ENCODE measurements at places on chromosomes 1 and 21.

DNA sequence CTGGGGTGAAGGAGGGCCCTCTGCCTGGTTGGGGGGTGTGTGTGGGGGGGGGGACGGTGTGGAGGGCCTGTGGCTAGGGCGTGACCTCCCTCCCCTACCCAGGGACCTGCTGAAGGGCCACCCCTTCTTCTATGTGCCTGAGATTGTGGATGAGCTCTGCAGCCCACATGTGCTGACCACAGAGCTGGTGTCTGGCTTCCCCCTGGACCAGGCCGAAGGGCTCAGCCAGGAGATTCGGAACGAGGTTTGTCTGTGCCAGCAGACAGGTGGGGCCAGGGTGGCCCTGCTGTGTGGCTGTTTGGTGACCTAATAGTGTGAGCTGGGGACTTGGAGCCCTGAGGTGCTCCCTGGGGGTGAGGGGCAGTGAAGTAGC is 43.9 kb downstream of the COQ8A start:
- DNase-seq = no peak

DNA sequence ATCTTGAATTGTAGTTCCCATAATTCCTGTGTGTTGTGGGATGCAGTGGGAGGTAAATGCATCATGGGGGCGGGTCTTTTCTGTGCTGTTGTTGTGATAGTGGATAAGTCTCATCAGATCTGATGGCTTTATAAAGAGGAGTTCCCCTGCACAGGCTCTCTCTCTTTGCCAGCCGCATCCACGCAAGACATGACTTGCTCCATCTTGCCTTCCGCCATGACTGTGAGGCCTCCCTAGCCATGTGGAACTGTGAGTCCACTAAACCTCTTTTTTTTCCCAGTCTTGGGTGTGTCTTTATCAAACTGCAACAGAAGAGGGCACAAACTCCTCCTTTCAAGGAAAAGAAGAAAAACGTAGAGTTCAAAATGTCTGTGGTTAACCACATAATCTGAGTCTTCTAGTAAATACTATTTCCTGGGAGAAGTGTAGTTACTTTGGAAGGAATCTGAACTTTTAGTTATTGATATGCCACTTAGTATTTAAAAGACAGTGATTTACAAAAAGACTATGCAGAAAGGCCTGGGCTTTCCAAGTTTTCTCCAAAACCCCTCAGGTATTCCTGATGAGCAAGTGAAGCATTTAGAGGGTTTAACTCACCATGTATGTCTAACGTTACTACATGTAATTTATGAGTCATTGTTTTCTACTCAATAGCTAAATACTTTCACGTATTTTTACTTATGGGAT is 10.0 kb downstream of the ADAMTS1 start:
- peak; percentile 85 for DNase-seq

- DNase-seq = no peak
These were observed 32.6 kb downstream of the B3GALT5 start for GRCh38 chr21:39645331-39645730.

DNA sequence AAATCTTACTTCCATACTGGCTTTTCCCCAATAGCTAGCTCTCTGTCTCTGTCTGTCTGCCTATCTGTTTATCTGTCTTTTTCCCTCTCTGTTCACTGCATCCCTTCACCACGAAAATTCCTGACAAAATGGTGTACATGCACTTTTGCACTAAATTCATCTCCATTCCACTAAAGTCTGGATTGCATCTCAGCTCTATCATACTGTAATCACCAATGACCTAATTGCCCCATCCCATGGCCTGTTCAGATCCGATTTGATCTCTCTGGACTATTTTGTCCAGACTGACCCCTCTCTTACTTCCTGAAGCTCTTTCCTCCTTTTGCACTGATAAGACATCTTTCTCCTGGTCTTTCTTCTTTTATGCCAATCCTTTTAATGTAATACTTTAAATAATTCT is 112.5 kb upstream of the USH2A start:
- DNase-seq = no peak

GRCh38 chr1:2279210-2279639 is 51.1 kb downstream of the SKI start:
- peak; percentile 100 for DNase-seq

- DNase-seq = no peak
These were observed 325.3 kb downstream of the PTBP2 start for GRCh38 chr1:97046765-97047420.

- DNase-seq = no peak
These were observed 1512.2 kb downstream of the KCNT2 start for GRCh38 chr1:195096051-195096521.

DNA sequence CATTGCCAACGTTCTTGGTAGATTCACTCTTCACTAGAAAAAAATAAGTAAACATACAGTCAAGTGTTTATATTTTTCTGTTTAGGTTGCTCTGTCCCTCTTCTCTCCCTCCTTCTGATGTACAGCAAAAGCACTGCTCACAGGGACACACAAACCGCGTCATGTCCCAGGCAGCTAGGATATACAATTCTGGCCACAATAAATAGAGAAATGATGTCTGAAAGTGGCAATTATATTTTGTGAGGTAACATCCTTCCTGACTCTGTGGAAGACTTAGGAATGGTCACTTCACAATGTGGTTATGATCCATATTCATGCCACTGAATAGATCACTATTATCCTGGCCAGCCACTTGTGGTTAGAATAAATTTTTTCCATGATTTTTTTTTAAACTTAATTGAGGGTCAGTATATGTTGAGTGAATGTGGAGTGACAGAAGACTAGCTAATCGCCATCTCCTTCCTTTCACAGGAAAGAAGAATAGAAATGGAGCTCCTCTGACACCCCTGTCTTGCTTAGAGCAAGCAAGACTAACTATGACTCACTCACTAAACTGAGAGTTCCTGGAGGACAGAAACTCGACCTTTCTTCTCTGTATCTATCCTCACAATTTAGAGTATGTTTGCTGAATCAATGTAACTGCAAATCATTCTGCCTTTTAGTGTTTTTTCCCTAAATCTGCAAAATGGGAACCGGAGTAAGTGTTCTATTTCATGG is 54.0 kb downstream of the ZNHIT6 start:
- peak; percentile 52 for DNase-seq

GRCh38 chr1:209104646-209105045 is 478.9 kb upstream of the CAMK1G start:
- DNase-seq = no peak

GRCh38 chr1:90798344-90798743 is 81.2 kb upstream of the BARHL2 start:
- DNase-seq = no peak

GRCh38 chr1:59156051-59156450 is 140.8 kb upstream of the FGGY start:
- no peak for DNase-seq

DNA sequence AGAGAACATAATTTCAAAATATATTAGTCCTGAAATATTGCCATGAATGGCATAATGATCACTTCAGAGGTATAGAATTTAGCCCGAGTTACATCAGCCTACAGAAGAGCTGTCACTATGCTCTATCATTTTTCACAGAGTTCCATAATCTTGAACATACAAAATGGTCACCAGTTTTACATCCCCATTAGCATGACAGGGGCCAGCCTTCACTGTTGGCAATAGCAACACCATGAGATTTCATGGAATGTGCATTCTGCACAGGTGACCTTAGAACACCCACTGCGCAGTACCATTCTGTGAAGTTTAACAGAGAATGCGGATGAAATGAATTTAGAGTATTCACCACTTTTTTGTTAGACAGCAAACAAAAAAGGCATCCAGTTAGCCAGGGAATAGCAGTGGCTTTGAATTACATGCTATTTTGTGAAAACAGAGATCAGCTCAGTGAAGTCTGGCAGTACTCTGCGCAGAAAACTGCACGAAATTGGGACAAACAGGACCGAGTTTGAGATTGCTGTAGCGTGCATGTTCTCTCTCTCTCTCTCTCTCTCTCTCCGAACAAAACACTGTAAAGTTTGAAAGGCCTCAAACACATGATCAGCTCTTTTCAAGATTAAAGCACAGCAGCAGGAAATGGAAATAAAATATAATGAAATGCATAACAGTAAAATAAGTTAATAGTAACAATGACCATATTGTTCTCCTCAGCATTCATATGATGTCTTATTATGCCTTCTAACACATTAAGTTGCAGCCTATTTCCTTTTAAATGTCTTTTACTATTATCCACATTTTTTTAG is 349.3 kb downstream of the USH2A start:
- DNase-seq = no peak

DNA sequence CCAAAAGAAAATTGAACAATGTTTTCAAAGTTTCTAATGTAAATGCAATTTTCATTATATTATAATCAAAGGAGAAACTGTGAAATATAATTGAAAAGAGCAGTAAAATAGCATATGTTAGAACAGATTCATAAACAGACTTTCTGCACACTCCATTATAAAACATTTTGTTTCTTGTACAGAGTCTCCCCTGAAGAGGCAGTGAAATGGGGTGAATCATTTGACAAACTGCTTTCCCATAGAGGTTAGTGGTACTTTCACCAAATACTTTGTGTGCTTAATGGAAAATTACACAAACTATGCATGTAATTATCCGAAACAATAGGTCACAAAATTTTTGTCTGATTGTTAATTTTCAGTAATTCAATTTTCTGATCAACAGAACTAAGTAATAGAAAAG is 1.9 kb downstream of the RGS18 start:
- DNase-seq = peak; percentile 38

DNA sequence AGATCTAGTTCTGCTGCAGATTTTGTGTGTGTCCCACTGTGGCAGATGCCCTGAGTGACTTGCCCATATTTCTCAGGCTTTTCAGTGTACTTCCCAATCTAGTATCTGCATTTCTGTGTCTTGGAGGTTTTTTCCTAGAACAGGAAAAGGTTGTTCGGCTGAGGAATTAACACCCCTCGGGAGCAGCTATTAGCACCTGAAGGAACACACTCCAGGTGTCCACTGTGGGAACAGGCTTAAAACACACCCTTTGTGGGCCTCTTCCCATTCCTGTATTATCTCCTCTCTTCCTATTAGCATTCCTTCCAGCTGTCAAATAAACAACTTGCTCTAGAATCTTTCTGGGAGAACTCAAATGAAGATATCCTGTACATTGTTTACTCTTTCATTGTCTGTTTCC is 178.3 kb downstream of the HMCN1 start:
- DNase-seq = no peak

- no peak for DNase-seq
These were observed 9.9 kb downstream of the CLCA1 start for GRCh38 chr1:86478416-86479156.

- DNase-seq = no peak
These were observed 10.2 kb upstream of the CHIT1 start for GRCh38 chr1:203239526-203240305.

DNA sequence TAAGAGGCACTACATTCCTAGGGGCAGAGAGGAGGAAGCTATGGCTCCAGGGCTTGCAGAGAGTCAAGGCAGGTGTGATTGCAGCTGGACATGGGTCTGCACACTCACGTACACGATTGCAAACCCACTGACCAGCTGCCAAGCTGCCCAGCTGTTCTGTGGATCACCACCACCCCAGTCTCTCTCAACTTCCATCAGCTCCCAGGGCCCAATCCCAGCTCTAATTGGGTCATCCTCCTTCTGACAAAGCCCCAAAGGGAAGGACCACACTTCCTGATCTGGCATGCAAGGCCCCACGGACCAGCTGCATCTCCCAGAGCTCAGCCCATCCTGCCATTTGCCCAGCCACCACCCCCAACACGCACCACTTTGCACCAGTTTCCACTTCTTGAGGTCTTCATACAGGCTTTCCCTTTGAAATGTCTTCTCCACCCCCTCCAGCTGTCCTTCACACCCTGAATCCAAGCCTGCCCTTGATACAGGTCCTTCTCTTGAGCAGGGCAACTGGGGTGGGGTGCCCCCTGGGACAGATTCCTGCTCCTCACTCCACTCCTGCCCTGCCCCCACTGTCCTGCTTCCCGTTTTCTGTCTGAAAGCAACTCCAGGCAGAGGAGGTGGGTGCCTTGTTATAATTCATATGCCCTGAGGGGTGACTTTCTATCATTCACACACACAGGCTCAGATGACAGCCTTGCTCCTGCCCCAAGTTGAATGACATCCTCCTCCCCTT is 179.4 kb upstream of the EDN2 start:
- DNase-seq = no peak

GRCh38 chr1:182680901-182681567 is 3.4 kb downstream of the RGS8 start:
- no peak for DNase-seq

DNA sequence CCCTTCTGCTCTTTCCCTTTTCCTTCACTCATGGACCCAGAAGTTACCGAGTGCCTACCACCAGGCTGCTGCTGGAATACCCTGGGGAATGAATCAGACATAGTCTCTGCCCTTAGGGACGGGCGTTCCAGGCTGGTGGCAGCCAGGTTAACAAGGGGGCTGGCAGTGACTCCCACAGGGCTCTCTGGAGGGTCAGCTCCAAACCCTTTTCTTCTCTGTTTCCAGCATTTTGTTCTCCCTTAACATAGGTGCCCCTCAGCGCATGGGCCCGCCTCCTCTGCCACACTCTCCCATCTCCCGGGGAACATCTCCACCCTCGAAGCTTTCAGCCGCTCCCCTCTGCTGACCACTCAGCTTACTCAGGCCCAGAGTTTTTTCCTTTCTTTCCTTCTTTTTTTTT is 62.9 kb upstream of the LRP8 start:
- DNase-seq = no peak

DNA sequence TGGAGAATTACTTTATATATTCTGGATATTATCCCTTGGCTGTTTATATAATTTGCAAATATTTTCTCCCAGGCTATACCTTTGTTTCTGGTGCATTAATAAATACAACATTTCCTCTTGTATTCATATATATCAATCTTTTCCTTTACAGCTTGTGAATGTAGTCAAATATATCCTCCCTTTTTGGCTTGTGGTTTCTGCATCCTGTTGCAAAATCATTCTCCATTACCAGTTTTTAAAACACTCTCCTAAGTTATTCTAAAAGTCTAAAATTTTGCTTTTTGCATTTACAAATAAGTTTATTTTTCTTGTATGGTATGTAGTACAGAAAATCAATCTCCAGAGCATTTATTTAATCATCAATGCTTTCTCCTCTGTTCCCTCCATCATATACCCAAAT is 909.4 kb downstream of the ADGRL2 start:
- DNase-seq = no peak

- no peak for DNase-seq
These were observed 76.8 kb upstream of the ATF3 start for GRCh38 chr1:212531796-212532195.

DNA sequence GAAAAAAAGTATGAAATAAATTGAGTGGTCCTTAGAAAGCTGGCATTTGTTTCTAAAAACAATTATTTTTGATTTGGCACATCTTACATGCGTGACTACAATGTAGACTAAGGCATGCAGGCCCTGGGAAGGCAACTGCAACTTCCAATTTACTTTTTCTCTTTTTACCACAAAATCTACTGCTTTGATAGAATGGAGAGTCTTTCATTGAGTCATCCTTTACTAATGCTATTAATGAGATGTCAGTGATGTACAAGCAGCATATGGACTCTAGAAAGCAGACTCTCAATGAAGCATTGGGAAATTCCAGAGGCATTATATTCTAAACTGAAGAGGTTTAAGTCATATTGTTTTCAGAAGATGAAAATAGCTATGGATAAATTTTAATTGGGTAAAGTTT is 29.6 kb upstream of the PRRX1 start:
- peak; percentile 92 for DNase-seq

GRCh38 chr1:215567491-215568298 is 591 bp downstream of the KCTD3 start:
- peak; percentile 60 for DNase-seq

GRCh38 chr1:22930240-22930912 is 42.3 kb downstream of the LACTBL1 start:
- DNase-seq = peak; percentile 46
